ENCODE measurements at places on chromosomes 3 and 15. TPM values are rescaled to one million over a fixed set of nuclear protein-coding genes. Genes with fewer than 3 reads are reported as not detected.

DNA sequence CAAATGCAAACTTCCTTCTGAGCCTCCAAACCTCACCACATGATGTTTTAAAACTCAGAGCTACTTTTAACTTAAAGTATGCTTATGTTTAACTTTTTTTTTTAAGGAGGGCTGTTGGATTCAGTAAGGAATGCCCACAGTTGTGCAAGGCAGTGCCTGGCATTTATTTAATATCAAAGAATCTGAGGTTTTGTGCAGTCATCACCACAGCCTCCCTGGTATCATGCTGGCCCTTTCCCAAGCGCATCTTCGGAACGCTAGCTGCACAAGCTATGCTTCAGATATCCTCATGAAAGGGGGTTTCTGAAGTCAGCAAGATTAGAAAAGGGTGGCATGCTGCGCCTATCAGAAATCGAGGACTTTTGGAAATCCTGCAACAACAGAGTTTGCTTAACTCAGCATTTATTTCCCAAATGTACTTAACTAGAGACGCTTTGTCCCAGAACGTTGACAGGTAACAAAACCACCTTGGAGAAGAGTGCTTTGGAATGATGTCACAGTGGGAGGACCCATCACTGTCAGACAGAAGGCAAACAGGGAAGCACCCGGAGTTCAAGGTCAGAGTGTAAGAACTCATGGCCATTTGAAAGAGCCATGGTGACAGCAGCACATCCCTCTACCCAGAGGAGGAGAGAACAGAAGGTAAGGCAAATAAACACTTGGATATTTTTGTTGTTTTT lies 120.2 kb upstream of the IGF1R start:
- H3K27ac ChIP-seq, result no peak overlapping the region
- no peaks in the 10 kb centered on the region for H3K4me1 ChIP-seq
- H3K4me3 ChIP-seq, result no peak overlapping the region
- no peak for DNase-seq

Gene FANCD2OS
- not detected for total RNA-seq

- H3K27ac ChIP-seq, result no peak overlapping the region
- H3K4me1 ChIP-seq, result peaks cover 20% of the 10 kb centered on the region
- DNase-seq, result no peak
- no peak overlapping the region for H3K4me3 ChIP-seq
- H3K27me3 ChIP-seq, result no peaks in the 10 kb centered on the region
These were observed 119.0 kb downstream of the XXYLT1 start for GRCh38 chr3:195151866-195152541.

Gene TLR9
- total RNA-seq, result 0.22 TPM

Measured in CD8-positive, alpha-beta memory T cell (primary cell).